ENCODE measurements at places on chromosomes 2 and 18.
A peak's percentile ranks its signal among the peaks of the same experiment; 100 is the strongest.

DNA sequence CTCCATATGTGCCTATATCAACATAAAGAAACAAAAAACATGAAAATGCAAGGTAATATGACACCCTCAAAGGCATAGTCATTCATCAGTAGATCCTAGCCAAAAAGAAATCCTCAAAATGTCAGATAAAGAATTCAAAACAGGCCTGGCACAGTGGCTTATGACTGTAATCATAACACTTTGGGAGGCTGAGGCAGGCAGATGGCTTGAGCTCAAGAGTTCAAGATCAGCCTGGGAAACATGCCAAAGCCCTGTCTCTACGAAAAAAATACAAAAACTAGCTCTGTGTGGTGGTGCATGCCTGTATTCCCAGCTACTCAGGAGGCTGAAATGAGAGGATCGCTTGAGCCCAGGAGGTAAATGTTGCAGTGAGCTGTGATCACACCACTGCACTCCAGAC, 284.6 kb upstream of the KLHL29 start:
- no peak for DNase-seq

DNA sequence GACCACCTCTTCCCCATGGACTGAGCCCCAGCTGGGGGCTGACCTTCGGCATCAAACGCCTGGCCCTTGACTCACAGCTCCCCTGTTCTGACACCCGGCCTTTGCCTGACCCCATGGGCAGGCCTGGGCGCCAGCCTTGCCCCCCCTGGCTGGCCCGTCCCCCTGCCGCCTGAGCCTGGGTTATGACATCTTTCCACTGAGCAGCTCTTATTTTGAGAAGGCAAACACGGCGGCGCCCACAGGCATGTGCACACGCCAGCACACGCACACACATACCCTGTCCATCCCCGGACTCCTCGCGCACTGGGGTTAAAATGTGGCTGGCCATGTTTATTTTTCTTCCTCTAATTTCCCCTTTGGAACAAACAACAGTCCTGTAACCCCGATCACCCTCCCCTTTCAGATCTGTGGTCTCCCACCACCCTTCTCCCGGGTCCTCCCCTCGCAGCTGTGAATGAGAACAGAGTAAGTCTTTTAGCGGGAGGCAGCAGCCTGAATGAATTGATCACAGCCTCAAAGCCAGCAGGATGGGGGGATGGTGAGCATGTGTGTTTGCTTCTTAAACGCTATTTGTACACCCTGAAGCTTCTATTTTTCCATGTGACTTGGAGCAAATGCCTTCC, 11.8 kb upstream of the ATOH8 start:
- peak; percentile 62 for DNase-seq

GRCh38 chr2:132372276-132372675, 44.3 kb upstream of the GPR39 start:
- DNase-seq = no peak

DNA sequence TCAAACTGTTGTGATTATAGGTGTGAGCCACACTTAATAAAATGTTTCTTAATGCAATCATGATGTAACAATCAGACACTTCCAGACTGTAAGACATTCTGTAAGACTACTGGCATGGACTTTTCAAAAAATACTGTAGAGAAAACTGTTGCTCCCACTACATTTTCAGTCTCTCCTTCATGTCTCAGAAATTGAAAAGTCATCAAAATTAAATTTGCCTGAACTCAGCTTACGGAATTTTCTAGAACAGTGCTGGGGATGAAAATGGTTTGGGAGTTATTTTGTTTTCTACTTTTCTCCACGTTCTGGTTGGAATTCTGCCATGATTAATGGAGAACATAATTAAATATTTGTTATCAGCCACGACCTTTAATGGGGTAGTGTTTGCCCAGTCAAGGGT, 26.8 kb upstream of the TACR1 start:
- no peak for DNase-seq

DNA sequence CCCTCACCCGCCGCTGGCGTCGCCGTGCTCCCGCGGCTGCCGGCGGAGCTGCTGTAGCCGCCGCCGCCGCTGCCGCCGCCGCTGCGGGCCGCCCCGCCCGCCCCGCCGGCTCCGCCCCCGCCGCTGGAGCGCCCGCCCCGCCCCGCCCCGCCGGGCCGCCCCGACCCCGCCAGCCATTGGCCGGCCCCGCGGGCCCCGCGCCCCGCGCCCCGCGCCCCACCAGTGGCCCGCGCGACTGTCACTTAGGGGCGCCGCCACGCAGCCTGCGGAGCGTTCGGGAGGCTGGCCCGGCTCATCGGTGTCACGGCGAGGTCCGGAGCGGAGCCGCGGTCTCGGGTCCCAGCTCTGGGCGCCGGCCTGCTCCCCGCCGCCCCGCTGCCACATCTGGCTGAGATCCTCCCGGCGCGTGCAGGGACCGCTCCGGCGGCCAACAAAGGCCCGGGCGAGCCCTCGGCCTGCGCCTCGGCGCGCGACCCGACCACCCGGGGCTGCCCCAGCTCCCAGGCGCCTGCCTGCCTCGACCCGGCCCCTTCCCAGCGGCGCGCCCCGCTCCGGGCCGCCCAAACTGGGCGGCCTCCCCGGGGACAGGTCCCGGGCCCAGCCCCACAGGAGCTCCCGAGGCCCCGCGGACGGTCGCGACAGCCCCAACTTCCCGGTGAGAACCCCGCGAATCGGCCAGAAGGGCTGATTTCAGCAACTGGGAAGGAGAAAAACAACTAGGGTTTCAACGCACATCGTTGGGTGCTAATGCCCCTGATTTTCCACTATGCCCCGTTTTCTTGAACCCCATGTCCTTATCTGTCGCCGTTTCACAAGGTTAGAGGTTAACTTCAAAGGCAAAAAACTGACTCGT, at the start of gene MGAT4A:
TSS of gene MGAT4A (minus strand) at position 92 of the 853 bp plus-strand sequence. CDS start 4,800 bp downstream, outside the sequence.
- DNase-seq = peak; percentile 85

- DNase-seq = no peak
Measured at GRCh38 chr2:239535413-239536144, 134.8 kb upstream of the HDAC4 start.

DNA sequence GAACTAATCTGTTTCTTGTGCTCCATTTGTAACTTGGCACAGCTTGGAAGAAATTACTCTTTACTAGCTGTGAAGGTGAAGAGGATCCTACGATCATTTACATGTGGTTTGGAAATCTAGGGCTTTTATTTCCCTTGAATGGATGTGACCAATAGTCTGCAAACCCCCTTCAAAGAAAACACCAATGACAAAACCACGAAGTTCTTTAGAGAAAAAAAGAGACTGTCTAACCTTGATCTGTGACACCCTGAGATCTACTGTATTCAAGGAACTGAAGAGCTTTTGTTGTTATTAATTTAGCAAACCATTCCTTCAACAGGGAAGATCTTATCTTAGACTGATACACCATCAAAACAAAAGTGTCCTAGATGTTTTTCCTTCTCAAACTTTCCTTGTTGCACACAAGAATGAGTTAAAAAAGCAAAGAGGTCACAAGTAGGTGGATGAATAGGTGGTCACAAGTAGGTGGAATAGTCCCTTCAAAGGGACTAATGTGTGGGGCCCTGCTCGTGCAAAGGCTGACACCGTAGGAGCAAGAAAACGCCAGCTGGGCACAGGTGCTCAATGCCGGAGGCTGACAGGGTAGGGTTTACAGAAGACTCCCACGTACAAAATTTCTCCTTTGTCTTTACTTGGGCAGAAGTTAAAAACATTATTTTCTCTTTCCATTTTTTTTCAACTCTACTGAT, 95.6 kb upstream of the ITGB6 start:
- DNase-seq = no peak

DNA sequence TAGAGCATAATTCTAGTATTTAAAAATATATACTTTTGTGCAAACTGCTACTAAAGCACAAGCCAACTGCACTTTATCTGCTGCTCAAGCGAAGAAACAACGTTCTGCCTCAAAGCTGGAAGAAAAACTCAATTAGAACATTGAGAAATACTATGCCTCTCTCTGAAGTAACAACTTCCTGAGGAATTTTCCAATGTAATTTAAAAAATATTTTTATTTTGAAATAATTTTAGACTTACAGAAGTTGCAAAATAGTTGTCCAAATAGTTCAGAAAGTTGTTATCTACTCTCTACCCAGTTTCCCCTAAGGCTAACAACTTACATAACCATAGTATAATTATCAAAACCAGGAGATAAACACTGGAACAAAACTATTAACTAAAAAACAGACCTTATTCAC, 12.3 kb upstream of the POLI start:
- DNase-seq = no peak

DNA sequence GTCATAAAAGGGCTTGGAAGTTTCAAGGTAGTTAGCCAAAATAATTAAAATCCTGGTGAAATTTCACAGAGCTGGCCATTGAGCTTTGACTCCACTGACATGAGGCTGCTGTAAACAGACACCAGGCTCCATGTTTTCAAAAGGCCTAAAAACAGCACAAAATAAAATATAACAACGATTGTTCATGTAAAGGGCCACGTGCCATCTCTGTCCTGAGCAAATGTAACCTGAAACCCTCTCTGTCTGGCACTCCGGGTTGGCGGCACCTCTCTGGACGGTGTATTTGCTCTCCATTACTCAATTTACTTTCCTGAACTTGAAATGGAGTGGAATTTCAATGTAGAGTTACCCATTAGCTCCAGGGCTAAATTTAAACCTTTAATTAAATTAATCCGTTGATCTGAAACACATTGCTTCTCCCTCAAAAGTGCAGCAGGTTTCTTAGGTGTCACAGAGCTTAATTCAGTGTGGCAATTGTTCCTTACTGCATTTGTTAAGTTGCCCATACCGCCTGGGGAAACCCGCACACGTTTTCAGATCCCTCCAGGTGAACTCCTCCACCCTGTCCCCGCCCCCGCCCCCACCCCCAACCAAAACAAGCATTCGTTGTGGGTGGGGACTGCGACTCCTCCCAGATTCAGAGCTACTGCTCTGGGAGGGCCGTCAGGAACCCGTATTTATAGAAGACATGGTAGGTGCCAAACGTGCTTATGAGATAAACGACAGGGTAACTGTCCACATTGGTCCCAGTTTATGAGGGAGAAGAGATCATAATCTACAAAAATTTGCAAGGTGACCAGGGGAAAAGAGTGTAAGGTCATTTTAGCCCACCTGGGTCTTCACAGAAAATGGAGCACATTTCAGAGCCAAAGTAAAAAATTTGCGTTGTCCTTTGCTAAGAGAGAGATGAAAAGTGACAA, 1.2 kb upstream of the CABLES1 start:
- peak; percentile 73 for DNase-seq

DNA sequence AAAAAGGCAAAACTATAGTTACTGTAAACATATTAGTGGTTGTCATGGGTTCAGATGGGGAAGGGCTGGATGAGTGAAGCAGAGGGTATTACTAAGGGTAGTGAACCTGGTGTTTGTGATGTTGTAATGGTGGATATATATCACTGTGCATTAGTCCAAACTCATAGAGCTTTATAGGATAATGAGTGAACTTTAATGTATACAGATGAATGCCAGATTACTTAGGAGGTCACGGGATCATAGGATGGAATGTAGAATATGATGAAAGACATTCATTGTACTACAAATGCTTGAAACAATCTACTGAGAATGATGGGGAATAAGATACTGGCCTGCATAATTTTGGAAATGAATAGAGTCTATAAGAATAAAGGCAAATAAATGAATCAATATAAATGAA, 226.7 kb upstream of the ZNF804A start:
- no peak for DNase-seq

DNA sequence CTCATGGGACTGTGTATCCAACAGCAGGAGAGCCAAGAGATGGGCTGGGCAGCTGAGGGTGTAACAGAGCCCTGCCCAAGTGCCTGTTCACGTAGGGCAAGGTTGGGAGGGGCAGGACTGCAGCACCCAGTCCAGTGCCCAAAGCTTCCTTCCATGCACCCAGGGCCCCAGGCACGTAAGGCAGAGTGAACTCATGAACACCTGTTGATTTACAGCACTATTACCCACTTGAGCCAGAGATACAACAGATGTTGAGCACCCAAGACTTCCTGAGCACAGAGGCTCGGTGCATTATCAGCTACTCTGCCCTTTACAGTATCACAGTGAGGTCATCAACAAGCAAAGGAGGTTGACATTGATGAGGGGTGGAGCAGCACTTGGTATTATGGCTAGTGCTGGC, 50.2 kb upstream of the FHL2 start:
- DNase-seq = no peak

- DNase-seq = no peak
Measured at GRCh38 chr2:224646242-224646846, 61.2 kb upstream of the CUL3 start.

DNA sequence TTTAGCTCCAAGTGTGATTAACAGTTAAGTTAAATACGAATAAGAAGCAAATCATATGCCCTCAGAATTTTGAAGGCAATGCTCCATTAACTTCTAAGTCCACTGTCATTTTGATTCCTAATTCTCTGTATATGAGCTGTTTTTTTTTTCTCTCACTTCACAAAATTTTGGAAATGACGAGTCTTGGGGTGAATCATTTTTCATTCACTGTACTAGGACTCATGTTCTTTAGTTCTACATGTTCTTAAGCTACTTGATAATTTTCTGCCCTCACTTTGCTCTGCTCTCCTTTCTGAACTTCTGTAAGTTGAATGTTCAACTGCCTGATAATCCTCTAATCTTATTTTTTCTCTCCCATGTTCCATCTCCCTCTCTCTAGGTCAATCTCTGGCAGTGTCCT, 141.0 kb downstream of the THADA start:
- DNase-seq = no peak

GRCh38 chr2:46257476-46257875, 39.7 kb upstream of the EPAS1 start:
- DNase-seq = no peak

DNA sequence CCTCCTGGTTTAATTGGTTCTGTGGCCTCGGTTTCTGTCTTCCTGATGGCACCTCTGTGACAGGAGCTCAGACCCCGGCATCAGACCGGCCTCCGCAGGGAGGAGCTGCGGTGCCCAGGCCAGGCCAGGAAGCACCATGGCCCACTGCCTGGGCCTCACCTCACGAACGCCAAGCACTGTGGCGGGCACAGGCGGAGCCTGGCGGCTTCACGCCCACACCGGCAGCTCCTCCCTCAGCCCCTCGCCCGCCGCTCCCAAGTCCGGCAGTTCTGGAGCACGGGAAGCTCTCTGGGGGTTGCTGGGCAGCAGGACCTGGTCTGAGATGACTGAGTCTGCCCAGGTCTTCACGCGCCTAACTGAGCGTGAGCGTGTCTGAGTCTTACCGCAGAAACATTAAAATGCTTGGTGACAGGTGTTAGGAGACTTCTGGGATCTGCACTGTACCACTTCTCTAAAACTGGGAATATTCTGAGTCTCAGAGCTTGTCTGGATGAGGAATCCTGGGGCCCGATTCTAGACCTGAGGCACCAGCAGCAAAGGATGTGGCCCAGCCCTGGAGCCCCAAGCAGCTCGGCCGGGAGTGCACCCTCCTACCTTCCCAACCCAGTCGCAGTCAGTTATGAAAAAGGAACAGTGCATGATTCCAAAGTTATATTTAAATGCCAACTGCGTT, 21.9 kb downstream of the RTP5 start:
- DNase-seq = peak; percentile 79

Measured in body of pancreas (tissue), 4 donors.